Globus pallidus (tissue), 1 donor: ENCODE measurements at places on chromosomes 13 and 19.

GRCh38 chr13:108176685-108177274, 38.6 kb downstream of the LIG4 start:
- DNase-seq, result peak; percentile 29

- no peak for DNase-seq
Observed at GRCh38 chr13:48252176-48252575, 19.2 kb downstream of the ITM2B start.

DNA sequence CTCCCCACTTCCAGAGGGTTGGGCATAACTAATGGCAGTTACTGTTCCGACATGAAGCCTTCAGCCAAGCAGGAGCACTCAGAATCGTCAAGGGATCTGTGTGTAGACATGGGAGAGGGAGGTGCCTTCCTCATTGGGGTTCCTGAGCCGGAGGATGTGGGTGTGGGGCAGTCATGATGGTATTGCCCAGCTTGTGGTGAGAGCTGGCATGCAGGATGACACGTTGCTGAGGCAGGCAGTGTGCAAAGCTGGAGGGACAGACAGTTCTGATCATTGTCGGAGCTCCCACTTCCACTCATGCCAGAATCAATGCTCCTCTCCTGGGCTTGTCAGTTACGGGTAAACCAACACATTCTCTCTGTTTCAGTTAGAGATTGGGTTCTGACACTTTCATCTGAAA, 83.9 kb upstream of the TSC22D1 start:
- DNase-seq, result no peak

DNA sequence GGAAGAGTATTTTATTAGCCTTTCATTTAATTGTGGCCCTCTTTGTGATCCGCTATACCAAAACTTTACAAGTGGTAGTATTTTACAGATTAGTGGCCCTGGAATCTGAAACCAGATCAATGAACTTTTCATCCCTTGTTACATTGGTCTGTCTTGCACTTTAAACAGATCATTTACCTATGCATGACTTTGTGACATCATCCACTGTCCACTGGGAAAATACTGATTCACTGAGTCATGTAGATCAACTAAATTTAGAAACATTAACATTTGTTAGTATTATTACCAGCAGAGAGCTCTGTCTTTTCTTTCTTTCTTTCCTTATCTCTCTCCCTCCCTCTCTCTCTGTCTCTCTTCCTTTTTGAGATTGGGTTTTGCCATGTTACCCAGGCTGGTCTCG, 17.5 kb downstream of the PCDH8 start:
- DNase-seq, result no peak

DNA sequence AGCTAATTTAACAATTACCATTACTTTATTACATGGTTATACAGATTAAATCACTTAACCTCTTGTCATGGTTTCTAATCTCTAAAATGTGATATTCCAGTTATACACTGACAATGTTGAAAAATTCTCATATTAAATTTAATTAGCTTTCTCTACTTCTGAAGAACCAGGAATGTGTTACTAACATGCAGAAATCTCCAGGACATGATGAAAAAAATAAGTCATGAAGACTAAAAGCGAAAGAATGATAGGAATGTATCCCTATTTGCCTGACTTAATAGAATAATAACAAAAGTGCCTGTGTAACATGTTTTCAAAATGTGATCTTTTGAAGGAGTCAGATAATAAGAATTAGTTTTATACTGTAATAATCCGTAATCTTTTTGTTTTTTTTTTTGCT, 2823.7 kb upstream of the PCDH20 start:
- DNase-seq, result no peak

DNA sequence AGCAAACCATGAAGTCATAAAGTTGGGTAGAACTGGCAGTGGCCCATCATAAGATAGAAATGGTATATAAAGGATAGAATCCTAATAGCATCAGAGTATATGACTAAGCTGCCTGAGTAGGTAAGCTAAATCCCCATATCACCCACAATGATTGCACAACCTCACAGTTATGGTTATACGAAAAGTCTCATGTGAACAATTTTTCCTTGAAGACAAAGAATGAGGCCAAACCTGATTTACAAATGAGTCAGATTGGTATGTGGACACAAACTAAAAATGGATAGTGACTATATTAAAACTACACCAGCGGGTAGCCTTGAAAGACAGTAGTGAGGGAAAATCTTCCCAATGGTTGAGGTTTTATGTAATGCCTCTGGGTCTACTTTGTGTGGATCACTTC, 40.9 kb upstream of the UFM1 start:
- no peak for DNase-seq

GRCh38 chr13:100525453-100526317, 62.9 kb downstream of the GGACT start:
- no peak for DNase-seq

GRCh38 chr13:103324641-103325040, 258.4 kb upstream of the SLC10A2 start:
- DNase-seq, result no peak

DNA sequence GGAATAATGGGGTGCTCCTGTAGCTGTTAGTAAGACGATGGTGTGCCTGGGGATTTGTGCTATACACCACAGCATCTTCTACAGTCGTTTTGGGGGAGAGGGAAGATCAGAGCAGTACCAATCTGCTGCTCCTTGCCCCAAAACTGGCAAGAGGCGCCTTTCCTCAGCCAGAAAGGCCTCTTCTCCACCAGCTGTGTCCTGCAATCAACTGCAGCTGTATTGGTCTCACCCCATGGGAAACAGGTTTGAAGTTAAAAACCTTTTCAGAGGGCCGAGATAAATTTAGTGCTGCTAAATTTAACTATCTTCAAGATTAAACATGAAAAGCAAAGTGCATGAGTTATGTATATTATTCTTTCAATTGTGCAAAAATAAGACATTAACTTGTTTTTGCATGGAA, 1.2 kb upstream of the RNASEH2B start:
- no peak for DNase-seq

DNA sequence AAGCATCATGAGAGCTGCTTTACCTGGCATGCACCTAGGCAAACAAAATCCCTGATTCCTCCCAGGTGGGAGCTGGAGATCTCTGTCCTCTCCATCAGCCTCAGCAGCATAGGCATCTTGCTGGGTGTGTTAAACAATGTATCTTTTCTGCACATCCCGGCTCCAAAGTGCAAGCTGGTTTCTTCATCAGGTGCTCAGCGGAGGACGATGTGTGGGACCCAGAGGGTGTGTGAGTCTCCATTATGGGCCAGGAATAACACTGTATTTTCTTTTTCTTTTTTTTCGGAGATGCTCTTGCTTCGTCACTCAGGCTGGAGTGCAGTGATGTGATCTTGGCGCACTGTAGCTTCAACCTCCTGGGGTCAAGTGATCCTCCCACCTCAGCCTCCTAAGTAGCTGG, 9.9 kb downstream of the CNFN start:
- no peak for DNase-seq

GRCh38 chr13:106382534-106382933, 152.9 kb downstream of the EFNB2 start:
- DNase-seq, result no peak

- DNase-seq, result no peak
Observed at GRCh38 chr13:55576389-55576788, 1564.3 kb upstream of the PRR20A start.

- DNase-seq, result peak; percentile 69
Observed at GRCh38 chr19:43446746-43447489, 18.5 kb downstream of the LYPD3 start.

DNA sequence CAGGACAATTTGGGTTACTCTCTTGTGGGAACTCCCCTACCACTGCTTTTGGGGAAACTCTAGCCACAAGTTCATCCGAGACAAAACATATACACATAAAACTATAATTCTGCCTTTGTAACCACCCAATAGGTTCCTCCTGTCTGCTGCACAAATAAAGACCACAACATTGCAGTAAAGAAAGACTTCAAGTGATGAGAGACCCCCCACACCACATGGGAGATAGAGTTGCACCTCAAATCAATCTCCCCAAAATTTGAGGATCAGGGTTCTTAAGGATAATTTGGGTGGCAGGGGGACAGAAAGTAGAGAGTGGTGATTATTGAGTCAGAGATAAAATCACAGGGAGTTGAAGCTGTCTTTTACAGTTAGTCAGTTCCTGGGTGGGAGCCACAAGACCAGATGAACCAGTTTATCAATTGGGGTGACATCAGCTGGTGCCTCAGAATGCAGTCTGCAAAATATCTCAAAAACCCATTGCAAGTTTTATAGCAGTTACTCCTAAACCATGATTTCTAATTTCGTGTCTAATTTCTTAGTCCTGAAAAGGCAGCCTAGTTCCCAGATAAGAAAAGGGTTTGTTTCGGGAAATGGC, 1348.5 kb downstream of the PCDH9 start:
- no peak for DNase-seq

DNA sequence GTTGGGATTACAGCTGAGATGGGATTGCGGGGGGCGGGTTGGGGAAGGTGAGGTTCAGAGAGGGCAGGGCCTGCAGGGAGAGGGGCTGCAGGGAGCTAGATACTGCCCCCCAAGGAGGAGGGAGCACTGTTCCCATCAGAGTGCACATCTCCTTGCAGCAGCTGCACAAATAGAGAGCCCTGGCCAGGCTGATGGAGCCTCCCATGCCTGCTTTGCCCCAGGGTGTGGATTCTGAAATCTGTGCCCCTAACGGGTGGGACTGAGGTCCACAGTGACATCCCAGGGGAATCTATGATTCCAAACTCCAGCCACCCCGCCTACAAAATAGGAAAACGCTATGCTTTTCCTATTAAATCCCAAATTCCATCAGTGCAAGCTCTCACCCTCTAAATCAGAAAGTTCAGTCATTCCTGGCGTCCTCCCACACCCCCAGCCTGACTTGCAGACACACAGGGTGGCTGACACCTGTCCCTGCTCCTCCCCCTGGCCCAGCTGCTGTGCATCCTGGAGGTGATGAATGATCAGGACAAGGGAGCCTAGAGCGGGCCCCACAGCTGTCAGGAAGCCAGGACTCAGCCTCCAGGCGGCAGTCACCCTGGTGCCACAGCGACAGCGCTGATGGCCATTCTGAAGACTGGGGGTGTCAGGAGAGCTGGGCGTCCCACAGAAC, 6.3 kb upstream of the CEACAM21 start:
- DNase-seq, result no peak

- DNase-seq, result no peak
Observed at GRCh38 chr19:5738423-5738822, 18.0 kb downstream of the CATSPERD start.

GRCh38 chr19:16566161-16566560, 6.1 kb downstream of the SLC35E1 start:
- no peak for DNase-seq

DNA sequence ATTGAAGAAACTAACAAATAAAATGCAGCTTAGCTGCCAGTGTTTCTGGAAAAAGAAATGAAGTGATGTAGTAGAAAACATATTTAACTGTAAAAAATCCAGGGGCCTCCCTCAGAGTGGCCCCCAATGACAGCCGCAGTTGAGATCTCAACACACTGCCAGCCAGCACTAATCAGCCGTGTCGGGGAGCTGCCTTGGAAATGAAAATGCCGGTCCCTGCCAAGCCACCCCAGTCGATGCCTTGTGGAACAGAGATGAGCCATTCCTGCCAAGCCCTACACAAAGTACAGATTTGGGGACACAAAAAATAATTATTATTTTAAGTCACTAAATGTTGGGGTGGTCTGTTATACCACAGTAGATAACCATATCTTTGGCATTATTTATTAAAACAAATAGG, 1342.4 kb downstream of the EFNB2 start:
- DNase-seq, result no peak

- DNase-seq, result peak; percentile 12
Observed at GRCh38 chr13:44697058-44697457, 120.9 kb upstream of the TSC22D1 start.

GRCh38 chr19:15180451-15181390, 20.1 kb downstream of the NOTCH3 start:
- no peak for DNase-seq

GRCh38 chr19:13884726-13885591, 8.0 kb downstream of the NANOS3 start:
- no peak for DNase-seq

DNA sequence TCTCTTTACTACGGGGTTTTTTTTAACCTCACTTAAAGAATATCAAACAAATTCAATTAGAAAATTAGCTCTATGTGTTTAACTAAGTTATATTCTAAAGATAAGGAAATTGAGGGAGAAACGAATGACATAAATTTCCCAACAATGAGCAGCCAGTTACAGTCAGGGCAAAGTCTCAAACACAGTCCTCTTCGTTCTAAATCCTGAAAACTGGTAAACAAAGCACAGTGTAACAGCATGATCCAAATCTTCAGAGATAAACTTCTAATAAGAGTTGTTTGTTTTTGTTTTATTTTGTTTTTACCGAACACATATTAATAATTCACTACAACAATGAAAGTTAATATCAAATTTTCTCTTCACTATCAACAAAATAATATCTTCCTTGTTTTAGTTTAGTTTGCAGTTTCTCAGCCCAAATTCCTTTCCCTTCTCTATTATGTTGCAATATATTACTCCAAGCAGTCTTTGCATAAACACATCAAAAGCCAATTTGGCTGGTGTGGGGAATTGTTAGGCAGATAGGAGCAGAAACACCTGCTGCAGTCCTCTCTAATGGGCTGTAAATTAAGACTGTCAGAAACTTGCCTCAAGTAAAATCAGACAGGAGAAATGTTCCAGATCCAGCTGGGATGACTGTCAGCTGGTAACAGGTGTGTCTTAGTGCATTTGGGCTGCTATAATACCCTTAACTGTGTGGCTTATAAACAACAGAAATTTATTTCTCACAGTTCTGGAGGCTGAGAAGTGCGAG, 106.5 kb upstream of the SGCG start:
- no peak for DNase-seq

DNA sequence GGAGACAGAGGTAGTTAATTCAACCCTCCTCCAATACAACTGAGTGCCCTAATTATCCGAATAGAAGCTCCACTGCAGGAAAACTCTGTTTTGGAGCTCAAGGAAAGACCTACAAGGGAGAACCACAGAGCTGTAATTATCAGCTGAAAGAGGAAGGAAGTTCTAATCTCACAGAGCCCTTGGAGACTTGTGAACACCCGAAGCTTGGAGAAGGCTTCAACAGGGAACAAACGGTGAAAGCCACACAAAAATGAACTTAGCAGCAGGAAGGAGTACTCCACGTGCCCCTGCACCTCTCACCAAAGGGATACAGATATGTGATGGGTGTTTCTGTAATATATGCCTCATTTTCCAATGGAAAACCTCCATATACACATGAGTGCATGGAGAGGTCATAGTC, 61.1 kb downstream of the IRS2 start:
- no peak for DNase-seq

DNA sequence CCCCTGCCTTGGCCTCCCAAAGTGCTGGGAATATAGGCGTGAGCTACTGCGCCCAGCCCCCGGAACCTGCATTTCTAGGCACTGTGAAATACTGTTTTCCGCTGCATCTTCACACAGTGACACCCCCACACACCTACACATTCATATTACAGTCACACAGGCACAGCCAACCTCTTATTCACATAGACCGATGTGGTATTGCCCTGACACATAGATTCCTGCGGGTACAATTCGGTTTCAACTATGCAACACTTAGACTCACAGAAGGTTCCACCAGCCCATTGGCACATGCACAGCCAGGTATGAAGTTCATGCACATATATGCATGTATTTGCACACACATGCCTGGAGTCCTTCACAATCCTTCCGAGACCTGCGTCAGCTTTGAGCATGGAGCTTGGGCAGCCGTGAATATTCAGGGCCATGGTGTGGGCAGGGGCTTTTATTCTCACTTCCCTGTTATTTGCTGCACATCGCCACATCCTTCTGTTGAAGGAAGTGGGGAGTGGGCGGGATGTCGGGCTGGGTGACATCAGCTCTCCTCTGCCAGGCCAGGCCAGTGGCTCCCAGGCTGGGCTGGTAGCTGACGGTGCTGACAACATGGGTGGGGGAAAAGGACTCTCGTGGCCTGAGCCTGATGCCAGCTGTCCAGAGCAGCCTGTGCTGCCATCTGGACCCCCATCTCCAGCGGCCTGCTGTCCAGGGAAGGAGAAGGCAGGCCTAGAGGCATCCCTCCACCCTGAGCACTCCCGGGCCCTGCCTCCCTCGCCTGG, 5.4 kb upstream of the CDC37 start:
- peak; percentile 51 for DNase-seq
